Panc1 (cell line): ENCODE measurements at places on chromosomes 3 and 15.

DNA sequence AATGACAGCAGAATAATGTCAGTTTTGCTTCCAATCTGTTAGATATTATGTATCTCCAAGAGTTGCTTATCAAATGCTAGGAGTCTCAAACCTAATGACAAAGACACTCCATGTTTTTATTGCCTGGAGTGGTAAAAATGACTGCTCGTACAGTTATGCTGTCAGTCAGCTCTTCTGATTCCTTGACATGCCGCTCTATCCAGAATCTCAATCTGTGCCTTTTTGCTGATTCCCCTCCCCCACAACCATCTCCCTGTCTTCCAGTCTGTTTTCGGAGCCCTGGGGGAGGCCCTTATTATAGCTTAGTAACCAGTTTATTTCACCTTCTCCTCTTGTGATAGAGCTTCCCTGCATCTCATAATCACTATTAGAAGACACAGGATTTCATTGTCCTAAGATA, 2.6 kb downstream of the MKRN2 start:
- no peak for DNase-seq

GRCh38 chr3:136513367-136513766, 238.8 kb downstream of the STAG1 start:
- no peak for DNase-seq

GRCh38 chr3:190401963-190402362, 14.0 kb downstream of the CLDN16 start:
- no peak for DNase-seq

DNA sequence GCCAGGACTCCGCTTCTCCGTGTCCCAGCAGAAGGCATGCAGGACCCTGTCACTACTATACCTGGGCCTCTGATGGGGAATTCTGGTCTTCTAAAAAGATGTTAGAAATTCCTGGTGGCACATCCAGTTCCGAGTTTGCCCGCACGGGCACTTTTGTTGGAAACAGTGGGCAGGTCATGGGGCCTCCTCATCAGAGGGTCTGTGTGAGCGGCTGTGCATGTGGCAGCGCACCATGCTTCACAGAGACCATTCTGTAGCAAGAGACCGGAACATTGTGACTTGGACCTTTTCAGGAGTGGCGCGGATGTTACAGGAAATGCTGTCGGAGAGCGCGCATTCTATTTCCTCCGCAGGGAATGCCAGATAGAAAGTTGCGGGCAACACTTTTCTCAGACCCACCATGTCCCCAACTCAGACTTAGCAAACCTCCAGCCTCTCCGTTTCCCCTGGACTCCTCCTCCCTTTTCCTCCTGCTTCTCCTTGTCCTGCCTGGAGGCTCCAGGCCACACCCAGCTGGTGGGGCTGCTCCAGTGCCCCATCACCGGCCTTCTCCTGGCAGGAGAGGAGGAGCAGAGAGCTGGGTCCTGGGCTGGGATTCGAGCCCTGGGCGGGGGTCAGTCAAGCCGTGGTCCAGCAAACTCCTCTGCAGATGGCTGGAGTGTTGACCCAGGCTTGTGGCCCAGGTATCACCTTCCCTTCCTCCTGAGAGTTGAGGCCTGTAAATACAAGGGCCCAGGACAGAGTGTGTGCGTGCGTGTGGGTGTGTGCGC, 46.6 kb downstream of the KLF13 start:
- DNase-seq = no peak

DNA sequence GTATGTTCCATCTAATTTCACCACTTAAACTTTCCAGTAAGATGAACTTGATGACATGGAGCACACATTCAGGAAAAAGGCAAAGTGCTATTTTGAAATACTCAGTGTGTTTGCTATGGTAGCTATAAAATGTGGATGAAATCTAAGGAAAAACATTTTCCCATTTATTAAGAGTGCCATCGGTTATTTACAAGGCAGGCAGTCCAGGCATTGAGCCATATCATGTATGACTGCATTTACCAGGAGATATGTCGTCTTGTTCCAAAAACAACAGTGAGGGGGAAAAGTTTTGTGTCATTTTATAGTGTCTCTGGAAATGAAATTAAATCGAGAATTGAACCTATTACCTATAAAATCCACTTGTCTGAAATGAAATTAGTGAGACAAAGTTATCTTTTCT, 13.7 kb downstream of the ANXA2 start:
- DNase-seq = no peak

DNA sequence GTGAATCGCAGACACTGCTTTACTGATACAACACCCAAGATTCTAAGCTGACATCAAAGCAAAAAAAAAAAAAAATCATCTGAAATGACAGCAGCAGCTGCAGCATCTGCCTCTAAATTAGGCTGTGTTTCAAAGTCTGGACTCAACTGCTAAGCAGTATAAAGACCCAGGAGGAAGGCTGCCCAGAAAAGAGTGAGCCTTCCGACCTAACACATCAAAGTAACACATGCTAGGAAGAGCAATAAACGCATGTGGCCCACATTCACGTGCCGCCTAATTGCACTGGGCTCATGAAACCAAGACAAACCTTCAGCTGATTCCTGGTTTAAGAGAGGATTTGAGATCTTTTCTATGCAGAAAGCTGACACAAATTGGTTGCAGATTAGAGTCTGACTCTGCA, 317.1 kb downstream of the ZIC4 start:
- DNase-seq = no peak
